ENCODE measurements at places on chromosomes 6 and 20.

GRCh38 chr6:67887747-67888545 lies 747.1 kb upstream of the ADGRB3 start:
- no peak for DNase-seq

DNA sequence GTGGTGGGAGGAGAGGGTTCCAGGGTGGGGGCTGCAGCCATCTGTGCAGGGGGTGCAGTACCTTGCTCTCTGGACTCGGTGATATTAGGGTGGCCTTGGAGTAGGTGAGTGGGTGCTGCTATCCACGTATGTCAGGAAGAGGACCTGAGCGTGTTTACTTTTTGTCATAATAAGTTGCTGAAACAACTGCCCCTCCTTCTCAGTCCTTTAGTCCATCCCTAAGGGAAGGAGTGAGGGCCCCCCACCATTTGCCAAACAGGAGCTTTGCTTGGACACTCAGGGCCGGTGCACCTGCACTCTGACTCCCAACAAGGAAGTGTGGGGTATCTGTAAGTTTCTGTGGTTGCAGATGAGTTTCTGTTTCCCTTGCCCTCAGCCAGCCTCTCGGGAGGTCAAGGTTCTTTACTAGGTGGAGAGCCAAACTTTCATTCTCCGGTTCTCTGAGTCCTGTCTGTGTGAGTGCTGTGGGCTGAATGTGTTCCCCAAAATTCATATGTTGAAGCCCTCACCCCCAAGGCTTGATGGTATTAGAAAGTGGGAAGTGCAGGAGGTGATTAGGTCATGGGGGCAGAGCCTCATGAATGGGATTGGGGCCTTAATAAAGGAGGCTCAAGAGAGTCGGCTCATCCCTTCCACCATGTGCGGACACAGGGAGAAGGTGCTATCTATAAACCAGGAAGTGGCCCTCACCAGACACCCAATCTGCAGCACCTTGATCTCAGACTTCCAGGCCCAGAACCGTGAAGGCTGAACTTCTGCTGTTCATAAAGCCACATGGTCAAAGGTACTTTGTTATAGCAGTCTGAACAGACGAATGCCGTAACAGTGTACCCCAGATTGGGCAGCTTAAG lies 19.6 kb upstream of the CCR6 start:
- DNase-seq = no peak

GRCh38 chr6:125678601-125679000 lies 70.8 kb upstream of the HEY2 start:
- no peak for DNase-seq

- no peak for DNase-seq
Observed at GRCh38 chr6:158801655-158802294, 17.4 kb downstream of the EZR start.

GRCh38 chr6:36329798-36330291 lies 6.8 kb downstream of the BNIP5 start:
- DNase-seq = peak; percentile 71

DNA sequence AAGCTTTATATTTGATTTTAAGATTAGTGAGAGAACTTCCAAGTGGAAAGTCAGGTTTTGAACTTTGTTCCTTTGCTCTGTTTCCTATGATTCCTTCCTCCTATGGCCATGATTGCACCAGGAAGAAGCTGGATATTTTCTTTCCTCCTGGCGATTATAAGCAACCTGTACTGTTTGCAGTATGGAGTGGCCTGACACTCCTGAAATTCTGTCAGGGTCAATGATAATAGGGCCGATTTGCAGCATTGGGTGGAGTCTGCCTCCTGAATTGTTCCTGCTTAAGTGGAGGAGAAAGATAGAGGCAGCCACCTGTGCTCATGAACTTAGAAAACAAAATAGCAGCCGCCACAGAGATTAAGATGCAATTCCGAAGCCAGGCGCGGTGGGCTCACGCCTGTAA lies 9.8 kb upstream of the FAM217A start:
- no peak for DNase-seq

- DNase-seq = no peak
Observed at GRCh38 chr20:18749528-18749927, 64.1 kb upstream of the SCP2D1 start.

- no peak for DNase-seq
Observed at GRCh38 chr20:53900380-53900999, 169.9 kb downstream of the BCAS1 start.

DNA sequence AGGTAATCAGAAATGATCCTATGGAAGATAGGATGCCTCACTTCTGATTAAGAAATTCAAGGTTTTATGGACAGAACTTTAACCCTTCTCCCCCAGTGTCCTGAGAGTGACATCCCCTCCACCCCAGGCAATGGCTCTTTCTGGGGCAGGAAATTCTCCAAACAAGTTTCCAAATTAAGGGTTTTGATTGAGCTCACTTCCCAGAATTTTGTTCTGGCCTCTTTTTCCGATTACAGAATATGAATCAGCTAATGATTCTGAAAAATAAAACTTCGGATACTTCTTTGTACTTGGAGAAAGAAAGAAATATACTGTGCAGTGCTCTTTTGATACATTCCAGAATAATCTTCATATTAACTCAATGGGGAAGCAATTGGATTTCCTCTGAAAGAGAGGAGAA lies 32.8 kb upstream of the TASP1 start:
- no peak for DNase-seq

GRCh38 chr6:98833307-98834059 lies 891 bp upstream of the POU3F2 start:
- DNase-seq = no peak

DNA sequence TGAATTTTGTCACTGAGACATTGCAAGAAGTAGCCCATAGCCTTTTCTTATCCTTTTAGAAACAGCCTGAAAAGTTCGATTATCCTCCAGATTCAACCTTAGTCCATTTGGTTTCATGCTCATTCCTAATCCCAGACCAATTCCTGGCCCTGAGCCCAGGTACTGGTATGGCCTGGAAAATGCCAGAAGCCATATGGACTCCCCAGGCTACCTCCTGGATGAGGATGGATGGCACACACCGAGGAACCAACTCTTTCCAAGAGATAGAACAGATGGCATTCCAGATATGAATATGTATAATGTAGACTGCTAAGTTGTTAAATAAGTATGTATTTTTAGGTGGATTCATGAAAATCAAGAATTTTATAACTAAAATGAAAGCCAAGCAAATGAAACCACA lies 51.6 kb upstream of the SNAP25 start:
- DNase-seq = no peak

GRCh38 chr6:166616261-166617238 lies 10.5 kb downstream of the RPS6KA2 start:
- DNase-seq = no peak

DNA sequence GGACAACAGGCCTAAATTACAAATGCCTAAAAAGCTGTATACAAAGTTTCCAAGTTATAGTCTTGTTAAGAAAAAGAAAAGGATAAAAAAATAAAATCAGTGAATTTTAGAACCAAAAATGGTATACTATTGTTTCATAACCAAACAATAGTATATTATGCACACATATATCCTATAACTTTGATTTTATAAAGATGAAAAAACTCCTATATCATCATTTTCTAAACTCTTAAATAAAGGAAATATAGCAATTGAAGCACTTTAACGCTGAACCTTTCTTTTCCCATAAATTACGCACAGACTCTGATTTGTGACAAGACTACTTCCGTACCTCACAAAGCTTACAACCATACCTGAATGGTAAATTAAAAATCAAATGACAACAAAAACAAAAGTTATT lies 35.9 kb upstream of the MCM9 start:
- no peak for DNase-seq

- peak; percentile 57 for DNase-seq
Observed at GRCh38 chr6:98844244-98845210, 10.2 kb downstream of the POU3F2 start.

DNA sequence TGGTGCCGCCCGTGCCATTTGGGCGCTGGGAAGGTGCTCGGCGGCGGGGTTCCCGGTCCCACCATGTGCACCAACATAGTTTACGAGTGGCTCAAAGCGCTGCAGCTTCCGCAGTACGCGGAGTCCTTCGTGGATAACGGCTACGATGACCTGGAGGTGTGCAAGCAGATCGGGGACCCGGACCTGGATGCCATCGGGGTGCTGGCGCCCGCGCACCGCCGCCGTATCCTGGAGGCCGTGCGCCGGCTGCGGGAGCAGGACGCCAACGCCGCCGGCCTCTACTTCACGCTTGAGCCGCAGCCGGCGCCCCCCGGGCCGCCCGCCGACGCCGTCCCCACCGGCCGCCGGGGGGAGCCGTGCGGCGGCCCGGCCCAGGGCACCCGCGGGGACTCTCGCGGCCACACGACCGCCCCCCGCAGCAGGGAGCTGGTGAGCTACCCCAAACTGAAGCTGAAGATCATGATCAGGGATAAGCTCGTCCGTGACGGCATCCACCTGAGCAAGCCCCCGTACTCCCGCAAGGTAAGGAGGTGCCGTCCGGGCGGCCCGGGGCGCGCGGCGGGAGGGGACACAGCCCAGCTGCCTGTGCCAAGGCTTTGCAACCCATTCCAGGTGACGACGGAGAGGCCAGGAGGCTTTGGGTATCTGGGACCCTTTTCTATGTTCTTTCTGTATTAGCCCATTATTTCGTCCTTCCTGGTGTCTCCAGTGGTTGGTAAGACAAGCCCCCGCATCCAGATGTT lies 547 bp downstream of the SAMD5 start:
- peak; percentile 61 for DNase-seq

- no peak for DNase-seq
Observed at GRCh38 chr20:3613821-3614440, 49.3 kb downstream of the GFRA4 start.
